Activated CD8-positive, alpha-beta memory T cell treated with anti-CD3 and anti-CD28 coated beads for 48 hours (primary cell): ENCODE measurements at places on chromosomes 13 and 19.

DNA sequence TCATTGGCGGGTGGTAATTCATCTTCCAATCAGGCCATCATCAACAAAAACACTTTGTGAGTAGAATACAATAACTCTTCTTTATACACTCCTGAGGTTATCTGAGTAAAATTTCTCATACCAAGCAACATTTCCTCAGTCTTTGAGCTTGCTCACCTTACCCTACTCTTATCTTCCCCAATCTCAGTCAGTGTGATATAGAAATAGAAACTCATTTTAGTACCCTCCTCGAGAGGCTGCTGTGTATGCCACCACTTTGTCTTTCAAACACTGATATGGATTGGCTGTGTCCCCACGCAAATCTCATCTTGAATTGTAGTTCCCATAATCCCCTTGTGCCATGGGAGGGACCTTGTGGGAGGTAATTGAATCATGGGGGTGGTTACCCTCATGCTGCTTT is 209.7 kb downstream of the RBM26 start:
- no peak for DNase-seq

- DNase-seq = no peak
Observed at GRCh38 chr13:43815204-43815603, 28.4 kb upstream of the ENOX1 start.

- DNase-seq = no peak
Observed at GRCh38 chr13:28496188-28496564, 1.2 kb upstream of the FLT1 start.

GRCh38 chr13:86673931-86674431 is 874.8 kb upstream of the SLITRK6 start:
- DNase-seq = no peak

- no peak for DNase-seq
Observed at GRCh38 chr19:34651747-34652146, 25.2 kb downstream of the SCGB2B2 start.

GRCh38 chr13:38228322-38228721 is 121.3 kb upstream of the UFM1 start:
- DNase-seq = no peak

DNA sequence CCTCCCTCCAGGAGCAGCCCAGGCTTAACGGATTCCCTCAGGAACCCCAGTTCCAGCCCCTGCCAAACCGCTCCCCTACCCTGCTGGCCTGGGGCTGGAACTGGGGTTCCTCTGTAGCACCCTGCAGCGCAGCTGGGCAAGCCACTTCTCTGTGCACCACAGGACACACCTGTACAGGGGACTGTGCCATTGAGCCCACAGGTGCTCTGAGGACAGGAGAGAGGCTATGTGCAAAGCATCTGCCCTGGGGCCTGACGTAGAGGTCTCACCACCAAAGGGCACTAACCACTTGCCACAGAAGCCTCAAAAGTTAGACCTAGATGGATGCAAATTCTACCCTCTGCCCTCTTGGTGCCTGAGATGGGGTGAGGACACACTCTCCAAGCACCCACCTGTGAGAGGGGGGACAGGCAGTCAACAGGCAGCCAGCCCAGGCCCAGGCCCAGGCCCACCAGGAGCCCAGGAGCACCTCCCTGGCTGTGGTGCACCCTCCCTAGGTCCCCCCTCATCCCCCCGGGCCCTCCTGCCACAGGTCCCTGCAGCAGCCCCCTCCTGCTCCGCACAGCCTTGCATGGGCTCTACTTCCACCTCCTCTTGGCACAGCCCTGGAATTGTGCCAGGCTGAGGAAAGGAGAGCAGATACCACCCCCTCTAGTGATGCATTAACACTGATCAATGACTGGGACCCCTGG is 27.6 kb upstream of the SLC35E1 start:
- no peak for DNase-seq

- DNase-seq = no peak
Observed at GRCh38 chr13:73835138-73835721, 299.0 kb downstream of the KLF12 start.

DNA sequence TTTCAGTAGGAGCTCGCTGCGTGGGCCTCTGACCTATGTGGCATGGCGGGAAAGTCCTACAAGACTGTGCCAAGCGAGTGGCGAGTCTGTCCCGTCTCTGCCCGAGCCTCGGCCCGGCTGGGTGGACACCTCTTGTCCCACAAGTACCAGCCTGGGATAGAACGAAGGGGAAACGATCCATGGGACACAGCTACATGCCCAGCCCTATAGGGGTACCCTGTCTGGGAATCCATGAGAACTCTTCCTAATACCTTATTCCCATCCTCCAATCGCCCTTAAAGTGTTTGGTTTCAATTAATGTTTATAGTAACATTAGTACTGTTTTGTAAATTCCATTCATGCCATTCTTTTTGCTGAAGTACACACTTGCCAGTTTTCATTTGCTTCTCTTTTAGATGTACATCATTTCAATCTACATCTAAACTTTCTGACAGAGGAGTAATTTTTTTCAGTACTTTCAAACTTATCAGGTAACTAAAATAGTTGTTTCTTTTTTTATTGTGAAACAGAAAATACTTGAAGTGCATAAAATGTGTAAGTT is 667 bp upstream of the ZNF790 start:
- DNase-seq = no peak

DNA sequence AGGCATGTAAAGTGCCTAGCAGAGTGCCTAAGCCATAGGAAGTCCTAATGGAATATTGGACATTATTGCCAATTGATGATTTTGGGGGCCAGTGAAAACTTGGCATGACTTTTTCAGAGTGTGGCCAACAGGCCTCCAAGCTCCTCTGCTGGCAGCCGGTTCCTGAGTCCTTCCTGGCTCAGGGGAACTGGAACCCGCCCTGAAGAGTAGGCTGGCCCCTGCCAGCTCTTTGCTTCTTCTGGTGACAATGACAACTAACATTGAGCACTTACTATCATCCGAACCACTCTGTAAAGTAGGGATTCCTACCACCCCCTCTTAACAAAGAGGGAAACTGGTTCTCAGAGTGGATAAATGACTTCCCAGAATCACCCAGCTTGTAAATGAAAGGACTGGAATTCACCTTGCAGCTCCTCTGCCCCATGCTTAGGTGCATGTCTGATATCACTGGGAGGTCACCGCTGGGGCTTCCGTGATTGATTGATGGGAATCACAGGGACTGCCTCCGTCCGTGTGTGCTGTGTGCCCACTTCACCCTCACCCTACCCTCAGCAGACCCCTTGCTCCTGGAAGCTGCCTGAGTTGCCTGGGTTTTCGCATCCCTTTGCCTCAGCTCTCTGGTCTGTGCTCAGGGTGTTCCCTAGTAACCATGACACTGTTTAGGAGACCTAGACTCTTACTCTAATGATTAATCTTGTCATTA is 50.6 kb downstream of the TNFRSF19 start:
- DNase-seq = no peak

GRCh38 chr19:49590971-49591730 is at the start of gene PRR12:
PRR12 (plus strand) TSS chr19:49591182; CDS start chr19:49591655, 473 bp downstream.
- peak; percentile 61 for DNase-seq

DNA sequence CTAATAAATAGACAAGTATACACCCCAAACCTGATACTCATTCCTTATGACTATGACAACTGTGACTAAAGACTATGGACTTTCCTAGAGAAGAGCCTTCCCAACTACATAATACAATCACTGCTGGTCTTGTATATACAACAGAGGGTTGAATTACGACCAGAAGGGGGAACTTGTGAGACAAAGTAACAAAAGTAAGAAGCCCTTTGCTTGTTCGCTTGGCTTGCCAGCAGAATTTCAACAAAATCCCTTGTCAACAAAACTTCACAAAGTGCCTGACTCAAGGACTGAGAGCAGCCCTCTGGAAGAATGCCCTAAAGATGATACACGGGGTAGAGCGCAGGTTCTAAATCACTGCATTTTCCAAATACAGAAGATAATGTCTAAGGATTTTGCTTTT is 99.4 kb downstream of the WASF3 start:
- DNase-seq = no peak

GRCh38 chr19:14563989-14564651 is 7.7 kb downstream of the NDUFB7 start:
- DNase-seq = peak; percentile 42

DNA sequence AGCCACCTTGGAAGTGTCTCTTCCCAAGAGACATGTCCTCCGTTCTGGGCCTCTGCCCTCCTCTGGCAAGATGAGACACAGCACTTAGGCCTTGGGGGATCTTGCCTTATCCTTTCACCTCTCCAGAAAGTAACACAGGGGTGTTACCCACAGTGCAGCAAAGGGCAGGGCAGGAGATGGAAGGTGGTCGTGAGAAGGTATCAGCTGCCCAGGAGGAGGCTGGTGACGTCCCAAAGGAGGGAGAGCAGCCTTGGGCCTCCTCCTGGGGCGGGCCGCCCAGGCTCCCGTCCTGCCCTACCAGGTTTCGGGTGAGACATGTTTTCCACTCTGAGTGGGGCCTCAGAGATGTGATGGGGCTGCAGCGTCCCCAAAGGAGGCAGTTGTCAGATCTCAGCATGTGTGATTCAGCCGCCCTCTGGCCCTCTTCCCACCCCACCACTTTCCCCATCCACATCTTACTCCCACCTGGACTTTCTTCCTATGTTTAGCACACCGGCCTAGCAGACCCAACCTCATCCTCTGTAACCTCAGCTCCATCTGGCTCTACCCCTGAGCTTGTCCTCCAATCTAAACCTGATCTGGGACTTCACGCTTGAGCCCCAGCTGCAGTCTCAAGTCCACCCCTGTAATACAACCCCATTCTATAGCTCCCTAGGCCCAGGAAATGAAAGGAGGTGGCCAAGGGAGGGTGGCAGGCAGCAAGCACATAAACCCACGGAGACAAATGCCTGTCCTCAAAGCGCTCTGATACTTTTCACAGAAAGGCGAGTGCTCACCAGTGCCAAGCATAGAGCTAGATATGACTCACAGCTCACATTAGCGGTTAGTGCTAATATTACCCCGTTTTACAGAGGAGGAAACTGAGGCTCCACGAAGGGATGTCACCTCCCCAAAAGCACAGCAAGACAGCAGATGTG is 9.3 kb downstream of the POU2F2 start:
- no peak for DNase-seq
